ENCODE measurements at places on chromosomes 1 and 21. TPM values are rescaled to one million over a fixed set of nuclear protein-coding genes. Genes with fewer than 3 reads are reported as not detected.

GRCh38 chr1:201476670-201477344 lies 7.8 kb upstream of the PHLDA3 start:
- H3K4me1 ChIP-seq, result peaks cover 4% of the 10 kb centered on the region
- H3K27ac ChIP-seq, result no peak overlapping the region
- no peak overlapping the region for H3K4me3 ChIP-seq
- no peaks in the 10 kb centered on the region for H3K36me3 ChIP-seq
- H3K27me3 ChIP-seq, result peaks cover 4% of the 10 kb centered on the region

- H3K36me3 ChIP-seq, result no peaks in the 10 kb centered on the region
- no peaks in the 10 kb centered on the region for H3K27me3 ChIP-seq
- DNase-seq, result no peak
- no peaks in the 10 kb centered on the region for H3K4me1 ChIP-seq
- no peak overlapping the region for H3K4me3 ChIP-seq
These were observed 20.6 kb downstream of the ABL2 start for GRCh38 chr1:179208681-179209477.

Gene SLC1A7
- total RNA-seq, result not detected

Gene TBCE
- total RNA-seq, result 42.9 TPM

Gene POU3F1
- total RNA-seq, result 11.6 TPM
